ENCODE measurements at places on chromosomes 5 and 9.

- no peak for DNase-seq
Observed at GRCh38 chr5:57422993-57423392, 59.6 kb downstream of the ACTBL2 start.

- no peak for DNase-seq
Observed at GRCh38 chr9:101626295-101626694, 31.5 kb upstream of the PPP3R2 start.

DNA sequence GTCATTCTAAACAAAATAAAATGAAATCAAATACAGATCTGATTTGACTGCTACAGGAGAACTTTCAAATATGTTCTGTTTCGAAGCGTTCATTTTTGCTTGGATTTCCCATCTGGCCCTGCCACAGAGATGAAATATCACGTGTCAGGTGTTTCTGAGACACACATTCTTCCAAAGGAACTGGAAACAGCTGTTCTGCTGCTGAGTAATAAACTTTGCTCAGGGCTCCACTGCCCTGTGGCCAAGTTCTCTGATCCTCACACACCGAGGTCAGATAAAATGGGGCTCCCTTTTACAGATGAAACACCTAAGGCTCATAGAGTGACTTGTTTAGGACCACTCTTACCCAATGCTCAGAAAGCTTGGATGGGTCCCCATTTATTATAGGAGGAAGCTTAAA is 42.5 kb downstream of the FRMPD1 start:
- DNase-seq: no peak

DNA sequence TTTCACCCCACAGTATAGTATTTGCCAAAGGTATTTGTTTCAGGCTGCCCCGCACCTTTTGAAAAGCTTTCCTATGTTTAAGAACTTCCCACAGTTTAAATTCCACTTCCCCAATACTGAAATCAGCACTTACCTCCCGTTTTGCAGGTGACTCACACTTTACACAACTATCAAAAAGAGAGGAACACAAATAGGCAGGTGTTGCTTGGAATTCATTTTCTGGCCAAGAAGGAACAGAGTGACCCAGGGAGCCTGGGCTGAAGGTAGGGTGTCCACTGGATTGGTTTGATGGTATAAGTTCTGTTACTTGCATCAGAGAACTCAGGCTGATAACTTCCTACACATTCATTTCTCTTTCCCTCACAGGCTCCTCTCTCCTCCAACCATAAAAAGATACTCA is 60.1 kb upstream of the SLC30A5 start:
- no peak for DNase-seq

DNA sequence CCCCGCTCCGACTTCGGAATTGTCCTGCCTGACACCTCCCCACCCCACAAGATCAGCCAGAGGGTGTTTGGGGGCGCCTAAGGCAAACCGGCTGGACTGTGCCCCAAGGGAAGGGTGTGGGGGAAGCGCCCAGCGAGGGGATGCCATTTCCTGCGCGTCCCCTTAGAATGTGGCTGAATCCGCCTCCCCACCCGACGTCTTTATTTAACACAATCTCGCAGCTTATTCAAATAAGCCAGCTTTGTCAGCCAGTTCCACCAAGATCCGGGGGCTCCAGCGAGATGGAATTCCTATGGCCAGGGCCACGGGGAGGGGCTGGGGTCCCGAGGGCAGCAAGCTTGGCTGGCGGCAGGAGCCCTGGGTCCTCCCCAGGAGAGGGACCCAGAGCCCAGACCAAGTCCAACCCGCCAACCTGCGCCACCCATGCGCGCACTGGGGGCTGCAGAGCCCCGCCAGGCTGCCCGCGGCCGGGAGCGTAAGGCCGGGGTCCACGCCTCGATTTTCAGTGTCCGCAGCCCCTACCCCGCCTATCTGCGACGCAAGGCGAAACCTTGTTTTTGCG is 7.4 kb downstream of the IRX4 start:
- no peak for DNase-seq

GRCh38 chr5:2251751-2252150 is 369.0 kb upstream of the IRX4 start:
- no peak for DNase-seq

All from T-helper 9 cell (primary cell).